Vagina (tissue), 2 donors: ENCODE measurements at places on chromosomes 1 and 21. TPM values are rescaled to one million over a fixed set of nuclear protein-coding genes. Genes with fewer than 3 reads are reported as not detected.

DNA sequence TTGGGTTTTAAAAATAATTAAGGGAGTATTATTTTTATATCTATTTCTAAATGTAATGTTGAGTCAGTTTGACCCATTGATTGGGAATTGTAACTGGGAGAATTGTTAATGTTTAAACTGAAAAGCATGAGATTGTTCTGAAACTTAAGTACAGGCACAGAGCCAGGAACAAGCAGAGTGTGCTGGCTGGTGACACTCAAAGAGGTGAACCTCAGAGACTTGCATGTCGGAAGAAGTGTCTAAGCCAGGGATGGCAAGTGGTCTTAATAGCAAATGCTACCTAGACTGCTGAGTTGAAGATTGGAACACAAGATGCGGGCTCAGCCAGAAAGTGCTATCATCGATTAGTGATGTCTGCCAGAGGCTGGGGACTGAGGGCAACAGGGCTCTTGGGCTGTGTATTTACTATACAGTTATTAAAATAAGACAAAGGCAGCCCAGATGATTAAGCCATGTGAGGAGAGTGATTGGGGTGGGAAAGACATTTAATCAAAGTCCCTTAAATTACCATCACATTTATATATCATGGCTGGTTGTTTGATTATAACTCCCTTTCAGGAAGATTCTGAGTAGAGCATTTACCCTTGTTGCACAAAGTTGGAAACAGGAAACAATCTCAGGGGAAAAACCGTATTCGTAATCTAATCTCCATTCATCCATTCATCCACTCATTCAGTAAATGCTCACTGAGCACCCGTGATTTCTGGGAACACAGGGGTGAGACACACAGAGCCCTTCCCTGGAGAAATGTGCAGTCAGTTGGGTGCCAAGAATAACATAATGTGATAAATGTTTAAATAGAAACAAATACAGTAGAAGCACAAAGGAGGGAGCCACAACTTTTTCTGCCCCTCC is 42.8 kb downstream of the C8A start:
- DNase-seq = no peak

DNA sequence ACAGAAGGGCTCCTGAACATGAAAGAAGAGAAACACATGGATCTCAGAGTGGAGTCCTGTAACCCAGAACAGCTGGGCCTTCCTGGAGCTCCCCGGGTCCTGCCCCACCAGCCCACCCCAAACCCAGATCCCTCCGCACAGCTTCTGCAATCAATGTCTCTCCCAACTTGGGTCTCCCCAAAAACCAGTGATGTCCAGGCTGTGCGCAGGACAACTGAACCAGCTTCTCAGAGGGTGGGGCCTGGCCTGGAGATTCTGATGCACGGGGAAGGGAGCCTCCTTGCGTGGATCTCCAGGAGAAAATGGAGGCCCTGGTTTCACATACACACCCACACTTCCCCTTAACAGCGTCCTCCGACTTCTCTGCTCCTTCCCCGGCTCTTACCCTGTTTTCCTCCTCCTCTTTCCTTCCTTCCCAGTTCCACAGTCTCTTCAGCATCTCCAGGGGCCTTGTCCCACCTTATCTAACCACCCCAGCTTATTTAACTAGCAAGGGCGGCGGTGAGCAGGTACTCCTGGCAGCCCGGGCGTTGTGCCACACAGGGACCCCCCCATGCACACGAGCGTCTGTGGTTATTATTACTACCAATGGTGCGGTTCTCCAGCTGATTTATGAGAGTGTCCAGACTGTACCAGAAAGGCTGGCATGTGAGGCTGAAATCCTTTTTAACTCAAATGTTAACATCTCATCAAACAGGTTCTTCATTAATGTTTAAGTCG is 11.2 kb upstream of the MX2 start:
- DNase-seq = no peak

GRCh38 chr1:18531503-18531845 is 50.7 kb downstream of the KLHDC7A start:
- DNase-seq = peak; percentile 91

DNA sequence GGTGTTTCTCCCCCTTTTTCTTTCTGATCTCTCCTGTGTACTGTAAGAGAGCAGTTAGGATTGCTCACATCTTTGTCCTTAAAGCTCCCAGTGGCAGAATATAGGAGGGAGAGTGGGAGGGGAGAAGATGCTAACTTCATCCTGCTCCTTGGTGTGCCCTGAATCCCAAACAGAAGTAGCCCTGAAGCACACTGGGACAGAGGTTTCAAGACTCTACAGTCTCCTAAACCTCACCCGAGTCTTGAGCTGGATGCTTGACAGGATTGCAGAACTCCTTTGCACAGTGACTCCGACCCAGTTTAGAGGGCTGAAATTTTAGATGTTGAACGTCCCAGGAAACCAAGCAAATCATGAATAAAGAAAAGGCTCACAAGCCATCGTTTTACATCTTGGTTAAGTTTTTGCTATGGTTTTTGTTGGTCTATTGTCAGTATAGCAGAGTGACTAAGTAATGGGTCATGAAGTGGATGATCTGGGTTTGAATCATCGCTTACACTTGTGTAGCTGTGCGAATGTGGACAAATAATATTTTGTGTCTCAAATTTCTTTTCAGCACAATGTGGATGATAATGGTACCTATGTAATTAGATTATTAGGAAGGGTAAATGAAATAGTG is 37.5 kb downstream of the XCL2 start:
- no peak for DNase-seq

Gene PLEKHN1
- 15.2 TPM for total RNA-seq

GRCh38 chr1:179166663-179167417 is 62.6 kb downstream of the ABL2 start:
- no peak for DNase-seq

- no peak for DNase-seq
These were observed 43.3 kb upstream of the USP25 start for GRCh38 chr21:15686506-15686905.

Gene OR2T35
- not detected for total RNA-seq
